ENCODE measurements at places on chromosomes 12 and 14.

- DNase-seq: no peak
Measured at GRCh38 chr12:79939728-79940310, 4.9 kb upstream of the PPP1R12A start.

- no peak for DNase-seq
Measured at GRCh38 chr12:15979096-15980092, 68.3 kb downstream of the DERA start.

- no peak for DNase-seq
Measured at GRCh38 chr14:72462056-72462455, 431.8 kb downstream of the DPF3 start.

DNA sequence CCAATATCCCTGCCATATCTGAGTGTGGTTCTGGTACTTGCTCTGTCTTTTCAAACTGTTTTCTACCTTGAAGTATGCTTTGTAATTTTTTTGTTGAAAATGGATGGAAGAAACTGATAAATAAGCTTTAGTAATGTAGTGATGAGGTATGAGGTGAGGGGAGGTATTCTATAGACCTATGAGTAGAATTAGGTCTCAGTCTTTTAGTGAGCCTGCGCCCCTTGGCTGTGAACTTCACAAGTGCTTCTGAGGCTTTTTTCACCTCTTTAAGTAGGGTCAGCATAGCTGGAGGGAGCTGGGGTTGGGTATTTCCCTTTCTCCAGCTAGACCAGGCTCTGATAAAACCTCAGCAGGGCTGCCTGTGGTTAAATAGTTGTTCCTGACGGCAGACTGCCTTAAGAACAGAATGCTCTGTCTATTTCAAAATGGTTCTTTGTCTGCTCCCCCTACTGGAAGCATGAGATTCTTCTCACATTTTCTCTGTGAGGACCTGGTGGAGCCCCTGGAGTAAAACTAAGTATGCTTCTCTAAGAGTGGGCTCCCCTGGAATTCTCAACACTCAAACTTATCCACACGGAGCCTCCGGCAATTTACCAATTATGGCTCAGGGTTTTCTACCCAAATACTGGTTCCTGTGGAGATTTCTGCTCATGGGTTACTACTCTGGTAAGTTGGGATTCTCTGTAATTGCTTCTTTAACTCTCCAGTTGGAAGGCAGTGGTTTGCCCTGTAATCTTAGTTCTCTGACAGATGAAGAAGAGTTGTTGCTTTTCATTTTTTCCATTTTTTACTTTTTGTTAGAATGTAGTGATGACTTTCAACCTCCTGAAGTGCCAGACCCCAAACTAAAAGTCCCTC is 13.1 kb downstream of the KRT5 start:
- no peak for DNase-seq

GRCh38 chr12:11797317-11797913 is 147.9 kb downstream of the ETV6 start:
- DNase-seq: no peak

DNA sequence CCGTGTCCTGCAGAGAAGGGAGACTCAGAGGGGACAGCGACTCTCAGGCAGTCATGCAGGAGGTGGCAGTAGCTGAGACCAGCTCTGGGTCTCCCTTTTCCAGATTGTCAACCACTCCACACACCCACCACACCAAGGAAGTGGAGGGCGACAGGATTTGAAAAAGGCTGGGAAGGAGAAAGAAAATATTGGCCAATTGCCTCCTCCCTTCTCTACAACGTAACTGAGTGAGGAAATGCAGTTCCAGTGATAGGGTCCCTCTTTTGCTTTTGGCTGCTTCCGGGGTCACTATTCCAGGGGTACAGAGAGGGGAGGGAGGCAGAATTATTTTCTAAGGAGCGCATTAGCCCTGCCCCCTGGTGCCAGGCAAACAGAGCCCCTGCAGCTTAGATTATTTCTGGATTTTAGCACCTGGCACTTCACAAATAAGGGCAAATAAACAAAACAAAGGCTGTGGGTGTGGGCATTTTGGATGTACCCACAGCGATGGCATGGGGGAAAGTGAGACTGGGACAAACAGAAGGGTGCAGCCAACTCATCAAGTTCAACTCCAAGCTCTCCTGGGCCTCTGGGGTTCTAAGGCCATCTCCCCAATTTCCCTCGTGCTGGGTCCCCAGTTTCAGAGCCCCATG is 20.4 kb downstream of the ASB2 start:
- no peak for DNase-seq

- no peak for DNase-seq
Measured at GRCh38 chr14:22200977-22201605, 387.9 kb downstream of the DAD1 start.

DNA sequence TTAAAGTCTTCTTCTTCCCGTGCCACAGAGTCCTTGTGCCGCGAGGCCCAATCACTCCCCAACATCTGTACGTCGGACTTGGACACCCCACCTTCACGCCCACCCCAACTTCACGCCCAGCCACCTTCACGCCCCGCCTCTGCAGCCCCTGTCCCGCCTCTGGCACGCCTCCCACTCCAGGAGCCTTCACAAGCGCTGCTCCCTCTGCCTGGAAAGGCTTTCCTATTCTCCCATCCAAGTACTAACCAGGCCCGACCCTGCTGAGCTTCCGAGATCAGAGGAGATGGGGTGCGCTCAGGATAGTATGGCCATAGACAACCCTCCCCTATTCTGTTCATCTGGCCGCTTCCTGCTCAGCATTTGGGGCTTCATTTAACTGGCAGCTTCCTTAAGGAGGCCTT is 17.3 kb upstream of the EIF5 start:
- no peak for DNase-seq

- no peak for DNase-seq
Measured at GRCh38 chr12:113204804-113205203, 16.5 kb upstream of the TPCN1 start.

GRCh38 chr12:115213538-115214016 is 529.6 kb upstream of the TBX3 start:
- DNase-seq: no peak

DNA sequence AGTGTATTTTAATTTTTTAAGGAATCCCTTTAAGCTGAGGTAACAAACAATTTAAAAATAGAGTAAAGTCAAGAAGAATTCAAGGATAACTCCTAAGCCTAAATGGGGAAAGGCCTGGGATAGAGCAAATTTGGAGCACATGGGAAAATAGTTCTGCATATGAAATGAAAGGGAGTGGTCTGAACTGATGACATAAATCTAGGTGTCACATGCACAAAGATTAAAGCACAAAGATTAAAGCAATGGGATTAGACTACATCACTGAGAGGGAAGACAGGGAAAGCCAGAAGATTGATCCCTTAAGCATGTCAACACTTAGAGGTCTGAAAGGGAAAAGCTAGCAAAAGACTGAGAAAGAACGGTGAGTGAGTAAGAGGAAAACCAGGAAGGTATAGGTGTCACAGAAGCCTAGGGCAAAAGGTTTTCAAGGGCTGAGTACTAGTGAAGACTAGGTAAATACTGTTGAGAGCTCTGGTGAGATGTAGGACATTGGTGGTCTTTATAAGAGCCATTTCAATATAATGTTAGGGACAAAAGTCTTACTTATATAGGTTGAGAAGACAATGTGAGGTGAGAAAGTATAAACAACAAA is 59.6 kb downstream of the SEC23A start:
- no peak for DNase-seq

DNA sequence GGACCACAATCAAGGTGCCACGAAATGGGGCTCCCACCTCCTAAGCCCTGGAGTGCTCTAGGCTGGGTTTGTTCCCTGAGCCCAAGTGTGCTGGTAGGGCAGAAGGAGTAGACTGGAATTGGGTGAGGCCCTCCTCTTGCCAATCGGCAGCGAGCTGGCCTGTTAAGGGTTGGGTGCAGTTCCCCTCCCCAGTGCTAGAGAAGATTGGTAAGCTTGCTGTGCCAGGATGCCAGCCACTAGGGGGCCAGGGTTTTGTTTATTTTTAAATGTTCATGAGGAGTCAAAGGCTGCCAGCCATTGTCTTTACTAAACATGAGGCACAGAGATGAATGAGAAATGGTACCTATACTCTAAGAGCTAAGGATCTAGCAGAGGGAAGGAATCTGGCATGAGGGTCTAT is 79.7 kb downstream of the SPTB start:
- no peak for DNase-seq

DNA sequence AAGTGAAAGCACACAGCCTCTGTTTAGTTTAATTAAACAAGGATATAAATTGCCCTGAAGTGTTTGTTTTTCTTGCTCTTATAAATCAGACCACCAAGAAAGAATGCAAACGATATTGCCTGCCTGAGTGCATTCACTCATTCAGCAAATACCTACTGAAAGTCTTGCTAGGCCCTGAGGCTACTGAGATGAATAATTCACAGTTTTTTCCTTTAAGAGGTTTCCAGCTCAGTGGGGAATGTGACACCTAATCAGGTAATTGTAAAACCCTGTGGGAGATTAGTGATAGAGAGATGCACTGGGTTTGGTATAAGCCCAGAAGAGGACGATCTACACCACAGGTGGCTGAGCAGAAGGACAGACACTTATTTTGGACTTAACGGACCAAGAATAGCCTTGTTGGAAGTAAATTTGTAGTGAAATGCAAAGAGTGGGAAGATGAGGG is 151.4 kb downstream of the SLC35F4 start:
- DNase-seq: no peak

- DNase-seq: no peak
Measured at GRCh38 chr12:85424581-85425348, 144.7 kb downstream of the ALX1 start.

GRCh38 chr12:58757422-58757821 is 162.9 kb downstream of the LRIG3 start:
- DNase-seq: no peak

DNA sequence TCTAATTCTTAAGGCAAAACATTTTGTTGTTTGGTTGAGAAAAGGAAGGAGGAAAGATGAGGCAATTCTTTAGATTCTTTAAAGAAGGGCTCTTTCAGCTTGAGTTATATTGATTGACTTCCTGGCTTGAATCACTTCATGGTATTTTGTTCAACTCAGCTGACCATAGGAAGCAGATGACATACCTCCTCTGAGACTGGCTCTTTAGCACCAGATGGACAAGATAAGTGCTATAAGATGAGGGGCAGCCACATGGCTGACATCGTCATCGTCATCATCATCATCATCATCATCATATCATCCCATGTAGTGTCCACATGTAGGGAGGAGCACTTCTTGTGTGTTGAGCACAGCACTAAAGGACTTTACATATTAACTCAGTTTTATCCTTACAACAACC is 81.3 kb downstream of the SSPN start:
- no peak for DNase-seq

GRCh38 chr12:104126548-104126947 is 11.5 kb downstream of the NFYB start:
- DNase-seq: no peak
